ENCODE measurements at places on chromosomes 1 and 21. TPM values are rescaled to one million over a fixed set of nuclear protein-coding genes. Genes with fewer than 3 reads are reported as not detected.

Gene CD101
- total RNA-seq, result 3.1 TPM

Gene CHIA
- 20.7 TPM for total RNA-seq

Gene NCMAP
- total RNA-seq, result 3.3 TPM

Gene KCNJ15
- 69.2 TPM for total RNA-seq

Gene USH2A
- 0.11 TPM for total RNA-seq

Gene SFN
- total RNA-seq, result 129 TPM

Gene HPCAL4
- under 0.01 TPM for total RNA-seq

Gene ISG20L2
- total RNA-seq, result 10.8 TPM

Gene CLCNKA
- total RNA-seq, result not detected

DNA sequence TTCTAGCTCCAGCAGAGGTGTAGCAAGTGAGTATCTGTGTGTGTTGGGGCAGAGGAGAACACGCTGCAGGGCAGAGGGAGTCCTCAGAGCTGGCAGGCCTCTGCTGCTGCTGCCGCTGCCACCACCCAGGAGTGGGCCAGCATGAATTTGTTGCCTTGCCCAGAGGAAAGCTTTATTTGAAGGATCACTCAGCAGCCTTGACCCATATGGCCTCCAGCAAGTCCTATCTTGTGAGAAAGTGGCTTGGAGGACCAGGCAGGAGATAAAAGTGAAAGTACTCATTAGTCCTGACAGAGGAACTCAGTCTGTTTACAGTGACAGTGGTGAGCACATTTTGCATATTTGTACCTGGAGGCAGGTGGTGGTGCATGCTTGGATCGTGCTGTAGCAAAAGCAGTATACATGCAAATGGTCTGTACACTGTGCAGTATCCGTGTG, 3.1 kb downstream of the TRAF5 start:
- H3K36me3 ChIP-seq, result no peaks in the 10 kb centered on the region
- H3K4me3 ChIP-seq, result no peak overlapping the region
- H3K27me3 ChIP-seq, result no peaks in the 10 kb centered on the region

DNA sequence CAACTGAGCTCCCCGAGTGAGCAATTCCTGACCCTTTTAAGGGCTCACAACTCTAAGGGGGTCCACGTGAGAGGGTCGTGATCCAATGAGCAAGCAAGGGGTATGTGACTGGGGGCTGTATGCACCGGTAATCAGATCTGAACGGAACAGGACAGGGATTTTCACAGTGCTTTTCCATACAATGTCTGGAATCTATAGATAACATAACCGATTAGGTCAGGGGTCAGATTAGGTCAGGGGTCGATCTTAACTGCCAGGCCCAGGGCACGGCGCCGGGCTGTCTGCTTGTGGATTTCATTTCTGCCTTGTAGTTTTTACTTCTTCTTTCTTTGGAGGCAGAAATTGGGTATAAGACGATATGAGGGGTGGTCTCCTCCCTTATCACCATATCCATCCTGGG, 30.7 kb upstream of the OPRD1 start:
- no peaks in the 10 kb centered on the region for H3K27me3 ChIP-seq
- H3K4me3 ChIP-seq, result no peak overlapping the region
- no peaks in the 10 kb centered on the region for H3K4me1 ChIP-seq
- no peak for DNase-seq
- no peaks in the 10 kb centered on the region for H3K36me3 ChIP-seq
- no peak overlapping the region for H3K27ac ChIP-seq

GRCh38 chr1:27113861-27114260, 41.1 kb downstream of the SLC9A1 start:
- no peaks in the 10 kb centered on the region for H3K36me3 ChIP-seq
- H3K27ac ChIP-seq, result peak overlapping the region; percentile 84
- no peak overlapping the region for H3K4me3 ChIP-seq

- no peaks in the 10 kb centered on the region for H3K36me3 ChIP-seq
- no peak overlapping the region for H3K27ac ChIP-seq
- H3K4me1 ChIP-seq, result no peaks in the 10 kb centered on the region
- H3K27me3 ChIP-seq, result no peaks in the 10 kb centered on the region
- no peak overlapping the region for H3K4me3 ChIP-seq
These were observed 32.6 kb upstream of the LAMC1 start for GRCh38 chr1:182990413-182991144.

DNA sequence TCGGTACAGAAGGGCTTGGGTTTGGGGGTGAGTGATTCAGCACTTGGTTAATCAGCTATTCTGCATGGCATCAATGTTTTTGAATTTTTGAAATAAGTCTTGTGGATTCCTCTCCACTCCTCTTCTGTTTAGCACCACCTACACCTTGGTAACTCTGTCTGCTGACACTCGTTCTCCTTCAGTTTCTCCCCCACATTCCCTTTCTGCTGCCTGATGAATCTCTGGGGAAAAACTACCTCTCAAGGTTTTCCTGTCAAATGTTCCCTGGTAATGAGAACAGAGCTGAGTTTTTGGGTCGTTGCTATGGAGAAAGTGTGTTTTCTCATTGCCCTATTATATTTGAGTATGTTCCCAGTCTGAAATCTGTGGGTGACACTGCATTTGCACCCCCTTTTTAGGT, 108.2 kb downstream of the GABPA start:
- no peaks in the 10 kb centered on the region for H3K4me1 ChIP-seq
- no peaks in the 10 kb centered on the region for H3K27me3 ChIP-seq
- DNase-seq, result no peak
- no peak overlapping the region for H3K4me3 ChIP-seq

DNA sequence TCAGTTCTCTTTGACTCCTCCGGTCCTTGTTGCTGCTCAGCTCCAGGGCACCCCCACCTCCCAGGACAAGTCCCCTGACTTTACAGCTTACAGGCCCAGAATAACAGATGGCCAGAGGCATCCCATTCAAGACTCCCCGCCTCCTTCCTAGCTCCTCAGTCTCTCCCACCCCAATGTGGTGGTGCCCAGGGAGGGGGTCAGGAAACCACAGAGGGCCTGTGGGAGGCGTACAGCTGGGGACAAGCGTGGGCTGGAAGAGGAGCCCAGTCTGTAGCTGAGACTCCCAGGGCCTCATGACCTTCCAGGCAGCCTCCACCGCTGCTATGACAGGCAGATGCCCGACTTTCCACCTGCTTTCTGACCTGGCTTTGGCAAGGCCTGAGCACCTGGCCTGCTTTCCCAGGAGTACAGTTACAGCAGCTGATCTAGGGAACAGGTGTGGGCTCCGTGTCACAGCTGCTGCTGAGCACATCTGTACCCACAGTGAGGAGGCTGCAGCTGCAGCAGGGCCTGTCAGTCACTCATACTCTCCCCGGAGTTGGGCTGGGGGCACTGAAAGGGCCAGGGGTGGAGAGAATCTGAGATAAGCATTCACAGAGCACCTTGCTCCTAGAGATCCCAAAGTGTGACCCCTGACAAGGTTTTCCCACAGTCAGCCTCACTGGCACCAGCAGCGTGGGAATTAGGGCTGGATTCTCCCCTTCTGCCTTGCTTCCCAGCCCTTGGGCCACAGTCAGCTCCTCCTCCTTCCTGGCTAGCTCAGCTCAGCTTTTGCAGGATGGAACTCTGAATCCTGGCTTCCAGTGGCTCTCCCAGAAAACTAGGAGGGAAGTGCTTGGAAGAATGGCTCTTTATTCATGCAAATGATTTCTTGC, 7.1 kb upstream of the NAV1 start:
- no peaks in the 10 kb centered on the region for H3K27me3 ChIP-seq
- no peak for DNase-seq
- no peaks in the 10 kb centered on the region for H3K36me3 ChIP-seq
- no peak overlapping the region for H3K27ac ChIP-seq

DNA sequence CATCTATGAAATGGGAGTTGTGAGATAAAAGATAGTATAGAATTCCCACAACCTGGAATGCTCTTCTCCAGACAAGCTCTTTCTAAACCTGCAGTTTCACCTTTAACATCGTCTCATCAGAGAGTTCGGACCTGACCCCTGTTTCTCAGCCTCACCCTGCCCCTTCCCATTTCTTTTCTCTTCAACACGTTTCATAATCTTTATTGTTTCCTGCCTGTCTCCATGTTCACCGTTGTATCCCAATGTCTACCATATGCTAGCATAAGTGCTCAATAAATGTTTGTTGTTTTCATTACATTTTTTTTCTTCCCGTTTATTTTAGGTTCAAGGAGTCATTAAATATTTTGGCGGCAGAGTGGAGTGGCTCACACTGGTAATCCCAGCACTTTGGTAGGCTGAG, 32.4 kb downstream of the SESN2 start:
- H3K4me1 ChIP-seq, result no peaks in the 10 kb centered on the region

DNA sequence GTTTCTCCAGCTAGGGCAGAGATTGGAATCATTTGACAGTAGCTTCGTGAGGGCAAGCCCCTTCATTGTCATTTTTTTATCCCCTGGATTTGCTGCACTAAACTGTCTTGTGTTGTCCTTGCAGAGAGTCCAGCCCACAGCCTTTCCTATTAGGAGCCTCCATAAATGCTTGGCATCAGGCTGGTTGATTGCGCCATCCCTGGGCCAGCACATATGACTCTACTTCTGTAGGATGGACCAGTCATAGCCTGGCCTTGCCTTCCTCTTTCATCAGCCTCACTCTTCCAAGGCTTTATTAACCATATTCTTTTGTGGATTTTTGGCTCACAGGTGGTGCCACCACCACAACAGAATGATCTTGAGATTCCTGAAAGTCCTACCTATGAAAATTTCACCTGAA, 31.4 kb downstream of the LY9 start:
- H3K27me3 ChIP-seq, result no peaks in the 10 kb centered on the region
- H3K4me3 ChIP-seq, result no peak overlapping the region
- no peak overlapping the region for H3K27ac ChIP-seq
- no peaks in the 10 kb centered on the region for H3K4me1 ChIP-seq
- H3K36me3 ChIP-seq, result no peaks in the 10 kb centered on the region

DNA sequence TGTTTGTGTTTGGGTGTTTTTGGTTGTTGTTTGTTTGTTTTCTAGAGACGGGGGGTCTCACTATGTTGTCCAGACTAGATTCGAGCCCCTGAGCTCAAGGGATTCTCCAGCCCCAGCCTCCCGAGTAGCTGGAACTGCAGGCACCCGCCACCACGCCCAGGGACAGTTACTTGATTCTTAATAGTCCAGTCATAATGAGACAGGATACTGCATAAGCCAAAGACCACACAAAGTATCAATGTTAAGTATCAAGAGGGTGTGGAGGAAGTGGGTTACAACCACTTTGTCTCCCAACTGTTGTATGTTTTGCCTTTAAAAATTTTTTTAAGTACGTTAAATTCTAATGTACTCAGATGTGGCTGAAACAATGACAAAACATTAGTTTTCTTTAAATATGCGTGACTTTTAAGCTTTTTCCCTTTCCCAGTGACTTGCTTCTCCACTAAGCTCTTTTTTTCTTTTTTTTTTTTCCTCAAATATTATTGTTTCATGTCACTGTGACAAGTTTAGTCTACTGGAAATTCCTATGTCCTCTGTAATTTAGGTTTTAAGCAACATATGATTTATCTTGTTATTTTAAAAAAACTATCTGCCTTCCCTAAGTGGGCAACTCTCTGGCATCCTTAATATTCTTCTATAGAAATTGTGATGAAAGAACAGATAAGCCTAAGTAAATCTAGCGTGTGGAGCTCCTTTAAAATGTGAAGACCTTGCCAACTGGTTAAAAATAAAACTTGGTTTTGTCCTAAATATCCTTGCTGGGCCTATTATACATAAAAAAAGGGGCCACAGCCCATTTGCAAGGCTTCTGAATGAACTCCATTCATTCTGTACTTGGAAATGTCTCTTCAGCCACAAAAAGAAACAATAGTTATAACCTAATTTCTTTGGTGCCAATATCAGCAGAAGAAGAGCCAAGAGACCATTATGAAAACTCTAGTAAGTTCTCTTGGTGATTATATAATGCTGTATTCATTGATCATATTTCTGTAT, 56.2 kb upstream of the DPH5 start:
- no peak for DNase-seq
- no peaks in the 10 kb centered on the region for H3K36me3 ChIP-seq

GRCh38 chr1:201359031-201359872, 18.2 kb downstream of the TNNT2 start:
- H3K27ac ChIP-seq, result no peak overlapping the region
- H3K4me3 ChIP-seq, result no peak overlapping the region
- no peaks in the 10 kb centered on the region for H3K4me1 ChIP-seq

- no peak for DNase-seq
- H3K36me3 ChIP-seq, result no peaks in the 10 kb centered on the region
- no peaks in the 10 kb centered on the region for H3K27me3 ChIP-seq
- no peak overlapping the region for H3K4me3 ChIP-seq
- H3K27ac ChIP-seq, result no peak overlapping the region
- no peaks in the 10 kb centered on the region for H3K4me1 ChIP-seq
These were observed 309.9 kb upstream of the PRMT6 start for GRCh38 chr1:106746448-106747085.

DNA sequence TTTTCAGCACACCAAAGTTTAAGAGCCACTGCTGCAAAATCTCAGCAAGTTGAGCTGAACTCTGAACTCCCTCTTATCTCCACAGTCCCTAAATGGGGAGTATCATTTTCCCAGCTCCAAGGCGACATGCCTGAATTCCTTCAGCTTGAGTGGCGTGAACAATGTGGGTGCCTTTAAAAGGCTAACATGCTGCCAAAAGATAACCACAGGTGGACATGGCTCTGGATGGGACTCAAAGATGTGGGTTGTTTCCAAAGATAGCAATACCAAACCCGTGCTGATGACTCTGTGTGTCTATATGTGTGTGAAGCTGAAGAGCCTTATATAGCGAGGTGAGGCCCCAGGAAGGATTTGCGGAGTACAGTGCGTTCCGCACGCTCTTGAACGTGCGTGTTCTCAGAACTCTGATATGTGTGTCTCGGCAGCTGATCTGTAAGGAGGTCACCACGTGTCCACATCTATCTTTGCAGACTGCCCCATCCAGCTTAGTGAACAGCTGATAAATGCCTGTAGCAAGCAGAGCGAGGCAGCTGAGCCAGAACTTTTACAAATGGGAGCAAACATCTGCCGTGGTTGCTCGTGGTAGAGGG, 189.2 kb downstream of the DYRK1A start:
- no peak for DNase-seq
- H3K4me3 ChIP-seq, result no peak overlapping the region
- H3K27ac ChIP-seq, result no peak overlapping the region
- H3K27me3 ChIP-seq, result no peaks in the 10 kb centered on the region
- peaks cover 5% of the 10 kb centered on the region for H3K4me1 ChIP-seq
- H3K36me3 ChIP-seq, result no peaks in the 10 kb centered on the region

GRCh38 chr1:210505601-210506496, 177.1 kb downstream of the HHAT start:
- H3K36me3 ChIP-seq, result no peaks in the 10 kb centered on the region
- no peak overlapping the region for H3K27ac ChIP-seq
- H3K4me1 ChIP-seq, result no peaks in the 10 kb centered on the region
- H3K27me3 ChIP-seq, result no peaks in the 10 kb centered on the region
- no peak for DNase-seq

DNA sequence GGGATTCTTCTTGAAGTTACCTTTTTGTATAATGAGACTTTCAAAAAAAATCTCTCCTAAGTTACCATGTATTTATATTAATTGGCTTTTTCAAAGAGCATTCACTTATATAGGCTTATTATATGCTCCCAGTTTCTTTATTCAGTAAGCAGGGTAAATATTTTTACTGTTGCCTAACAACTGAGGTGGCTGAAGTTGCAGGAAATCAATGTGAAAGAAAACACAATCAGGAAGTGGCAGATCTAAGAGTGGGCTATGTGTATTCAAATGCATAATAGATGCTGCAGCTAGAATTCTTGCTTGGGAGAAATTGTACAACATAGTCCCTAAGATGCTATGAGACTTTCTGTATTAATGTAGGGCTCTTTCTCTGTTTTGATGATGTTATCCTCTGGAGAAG, 606.9 kb downstream of the NUF2 start:
- H3K4me1 ChIP-seq, result peaks cover 8% of the 10 kb centered on the region
- no peak overlapping the region for H3K27ac ChIP-seq
- H3K4me3 ChIP-seq, result no peak overlapping the region
- H3K36me3 ChIP-seq, result no peaks in the 10 kb centered on the region
- DNase-seq, result no peak
- no peaks in the 10 kb centered on the region for H3K27me3 ChIP-seq

GRCh38 chr1:99251308-99251707, 13.0 kb upstream of the PLPPR4 start:
- no peaks in the 10 kb centered on the region for H3K4me1 ChIP-seq
- H3K36me3 ChIP-seq, result no peaks in the 10 kb centered on the region
- no peak overlapping the region for H3K4me3 ChIP-seq
- H3K27ac ChIP-seq, result no peak overlapping the region
- DNase-seq, result no peak

All from upper lobe of left lung (tissue), 6 donors.